ENCODE measurements at places on chromosomes 11 and 22. TPM values are rescaled to one million over a fixed set of nuclear protein-coding genes. Genes with fewer than 3 reads are reported as not detected.

CD248 gene
- polyA plus RNA-seq: not detected

PANX3 gene
- not detected for polyA plus RNA-seq

DGCR6 gene
- 8.0 TPM for polyA plus RNA-seq

CPT1A gene
- 2.9 TPM for polyA plus RNA-seq

EI24 gene
- 25.6 TPM for polyA plus RNA-seq

NNMT gene
- 4.8 TPM for polyA plus RNA-seq

KRTAP5-2 gene
- not detected for polyA plus RNA-seq

SORL1 gene
- 310 TPM for polyA plus RNA-seq

MYRF gene
- not detected for polyA plus RNA-seq

APLNR gene
- polyA plus RNA-seq: not detected

CALCB gene
- polyA plus RNA-seq: not detected

KRTAP5-7 gene
- not detected for polyA plus RNA-seq

OR5AN1 gene
- not detected for polyA plus RNA-seq

STIP1 gene
- polyA plus RNA-seq: 43.6 TPM

RASD2 gene
- not detected for polyA plus RNA-seq

IRAG1 gene
- 1.3 TPM for polyA plus RNA-seq

APOBEC3C gene
- not detected for polyA plus RNA-seq

CHRDL2 gene
- not detected for polyA plus RNA-seq

NR1H3 gene
- 9.9 TPM for polyA plus RNA-seq

NRIP3 gene
- 14.6 TPM for polyA plus RNA-seq

GUCY1A2 gene
- polyA plus RNA-seq: 10.8 TPM

RIBC2 gene
- not detected for polyA plus RNA-seq

NEFH gene
- polyA plus RNA-seq: 343 TPM

ARVCF gene
- 0.25 TPM for polyA plus RNA-seq

SCGB1D2 gene
- polyA plus RNA-seq: not detected

GRIK4 gene
- polyA plus RNA-seq: 8.3 TPM

SF1 gene
- polyA plus RNA-seq: 20.3 TPM

STARD10 gene
- polyA plus RNA-seq: not detected

OR51B4 gene
- polyA plus RNA-seq: not detected

FOSL1 gene
- polyA plus RNA-seq: not detected

RAPSN gene
- not detected for polyA plus RNA-seq

UBQLNL gene
- not detected for polyA plus RNA-seq

POU2AF3 gene
- polyA plus RNA-seq: 0.65 TPM

NDUFS3 gene
- 237 TPM for polyA plus RNA-seq

SLC35F2 gene
- polyA plus RNA-seq: 3.3 TPM

IGF2 gene
- 0.14 TPM for polyA plus RNA-seq

TM7SF2 gene
- polyA plus RNA-seq: 17.1 TPM
